ENCODE measurements at places on chromosomes 11 and 22.

DNA sequence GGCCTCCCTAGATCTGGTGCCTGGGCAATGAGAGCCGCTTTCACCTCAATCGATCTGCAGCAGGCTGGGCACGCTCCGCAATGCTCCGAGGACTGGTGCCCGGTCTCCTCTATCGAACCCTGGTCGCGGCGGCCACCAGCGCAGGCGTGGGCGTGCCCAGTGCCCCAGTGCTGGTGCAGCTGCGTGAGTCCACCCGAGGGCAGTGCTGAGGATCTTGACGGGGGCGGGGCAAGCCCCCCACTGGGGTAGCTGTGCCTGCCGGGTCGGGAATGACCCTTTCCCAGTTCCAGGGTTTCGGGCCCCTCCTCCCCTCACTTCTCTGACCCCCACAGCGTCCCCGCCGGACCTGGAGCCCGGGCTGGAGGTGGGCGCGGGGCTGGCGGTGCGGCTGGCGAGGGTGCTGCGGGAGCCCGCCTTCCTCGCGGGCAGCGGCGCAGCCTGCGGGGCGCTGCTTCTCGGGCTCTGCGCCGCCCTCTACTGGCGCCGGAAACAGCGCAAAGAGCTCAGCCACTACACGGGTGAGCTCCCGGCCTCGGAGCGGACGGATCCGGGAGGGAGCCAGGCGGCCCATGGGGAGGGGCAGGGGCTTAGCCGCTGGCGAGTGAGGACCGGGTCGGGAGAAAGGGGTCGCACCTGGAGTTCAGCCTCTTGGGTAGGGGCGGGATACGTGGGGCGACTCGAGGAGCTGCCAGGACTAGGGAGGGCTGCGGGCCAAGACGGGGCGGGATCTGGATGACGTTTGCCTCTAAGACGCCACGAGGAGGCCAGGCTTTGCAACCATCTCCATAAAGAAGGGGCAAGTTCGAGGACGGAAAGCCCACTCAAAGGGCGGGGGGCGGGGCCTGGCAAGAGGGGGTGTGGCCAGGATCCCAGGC is 10.9 kb downstream of the ROBO3 start:
- H3K4me1 ChIP-seq, result peaks cover 7% of the 10 kb centered on the region
- H3K27ac ChIP-seq, result peak overlapping the region; percentile 79
- peaks cover 3% of the 10 kb centered on the region for H3K27me3 ChIP-seq
- peak; percentile 84 for DNase-seq
- no peaks in the 10 kb centered on the region for H3K36me3 ChIP-seq

- DNase-seq, result no peak
- H3K4me1 ChIP-seq, result no peaks in the 10 kb centered on the region
- no peak overlapping the region for H3K27ac ChIP-seq
- no peaks in the 10 kb centered on the region for H3K27me3 ChIP-seq
- no peak overlapping the region for H3K4me3 ChIP-seq
Observed at GRCh38 chr11:12755510-12756453, 81.6 kb downstream of the TEAD1 start.

GRCh38 chr11:109735128-109735527 is 313.1 kb downstream of the C11orf87 start:
- no peak overlapping the region for H3K4me3 ChIP-seq
- H3K4me1 ChIP-seq, result no peaks in the 10 kb centered on the region
- H3K27me3 ChIP-seq, result no peaks in the 10 kb centered on the region
- no peaks in the 10 kb centered on the region for H3K36me3 ChIP-seq

DNA sequence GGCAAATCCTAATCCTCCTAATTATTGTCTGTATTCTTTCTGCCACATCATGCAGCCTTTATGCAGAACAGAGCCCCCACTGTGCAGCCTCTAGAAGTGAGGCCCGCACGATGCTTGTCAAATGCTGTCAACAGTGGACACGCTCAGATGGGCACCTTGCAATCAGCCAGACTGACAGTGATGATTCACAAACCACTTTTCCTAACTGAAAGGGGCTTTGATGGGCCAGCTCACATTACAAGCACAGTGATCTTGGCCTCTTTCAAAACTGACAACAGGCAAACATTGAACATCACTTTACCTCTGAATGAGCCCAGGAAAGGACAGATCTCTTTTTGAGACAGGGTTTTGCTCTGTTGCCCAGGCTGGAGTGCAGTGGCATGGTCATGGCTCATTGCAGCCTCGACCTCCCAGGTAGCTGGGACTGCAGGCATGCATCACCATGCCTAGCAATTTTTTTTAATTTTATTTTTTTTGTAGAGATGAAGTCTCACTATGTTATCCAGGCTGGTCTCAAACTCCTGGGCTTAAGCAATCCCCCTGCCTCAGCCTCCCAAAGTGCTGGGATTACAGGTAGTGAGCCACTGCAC is 18.0 kb upstream of the E2F8 start:
- H3K4me1 ChIP-seq, result no peaks in the 10 kb centered on the region
- H3K4me3 ChIP-seq, result no peak overlapping the region
- no peak for DNase-seq
- no peaks in the 10 kb centered on the region for H3K36me3 ChIP-seq
- no peaks in the 10 kb centered on the region for H3K27me3 ChIP-seq

- no peaks in the 10 kb centered on the region for H3K4me1 ChIP-seq
- H3K36me3 ChIP-seq, result no peaks in the 10 kb centered on the region
- H3K4me3 ChIP-seq, result no peak overlapping the region
- H3K27ac ChIP-seq, result no peak overlapping the region
- H3K27me3 ChIP-seq, result no peaks in the 10 kb centered on the region
- DNase-seq, result no peak
Observed at GRCh38 chr11:70470127-70470526, 71.8 kb downstream of the CTTN start.

- no peaks in the 10 kb centered on the region for H3K4me1 ChIP-seq
- no peak for DNase-seq
- H3K27me3 ChIP-seq, result no peaks in the 10 kb centered on the region
- no peaks in the 10 kb centered on the region for H3K36me3 ChIP-seq
- no peak overlapping the region for H3K4me3 ChIP-seq
Observed at GRCh38 chr11:40338739-40339138, 1120.7 kb downstream of the LRRC4C start.

GRCh38 chr11:67056267-67057204 is at the start of gene RHOD:
TSS of gene RHOD (plus strand) at chr11:67056847. CDS start at chr11:67056903, 56 bp downstream.
- peak within 1 kb of the TSS; percentile 37 for H3K4me3 ChIP-seq
- H3K36me3 ChIP-seq, result no peaks in the 10 kb centered on the region
- peak; percentile 32 for DNase-seq
- H3K27ac ChIP-seq, result no peak within 1 kb of the TSS
- peaks cover 6% of the 10 kb centered on the region for H3K4me1 ChIP-seq
- H3K27me3 ChIP-seq, result no peaks in the 10 kb centered on the region

DNA sequence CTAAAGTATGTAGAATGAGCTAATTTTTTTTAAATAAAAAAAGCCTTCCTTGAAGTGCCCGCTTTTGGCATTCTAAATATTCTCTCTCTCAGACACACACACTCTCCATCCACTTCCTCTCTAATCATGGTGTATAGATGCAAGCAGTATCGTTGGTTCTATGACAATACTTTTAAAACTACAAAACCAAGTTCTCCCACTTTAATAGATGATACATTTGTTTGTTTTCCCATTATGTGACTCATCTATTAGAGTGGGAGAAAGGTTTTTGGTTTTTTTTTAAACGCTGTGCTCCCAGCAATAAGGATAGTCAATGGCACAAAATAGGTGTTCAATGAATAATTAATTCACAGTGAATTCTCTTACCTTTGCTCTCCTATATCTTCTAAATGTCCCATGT is 44.6 kb downstream of the FZD4 start:
- no peaks in the 10 kb centered on the region for H3K4me1 ChIP-seq
- no peaks in the 10 kb centered on the region for H3K27me3 ChIP-seq
- no peak for DNase-seq

DNA sequence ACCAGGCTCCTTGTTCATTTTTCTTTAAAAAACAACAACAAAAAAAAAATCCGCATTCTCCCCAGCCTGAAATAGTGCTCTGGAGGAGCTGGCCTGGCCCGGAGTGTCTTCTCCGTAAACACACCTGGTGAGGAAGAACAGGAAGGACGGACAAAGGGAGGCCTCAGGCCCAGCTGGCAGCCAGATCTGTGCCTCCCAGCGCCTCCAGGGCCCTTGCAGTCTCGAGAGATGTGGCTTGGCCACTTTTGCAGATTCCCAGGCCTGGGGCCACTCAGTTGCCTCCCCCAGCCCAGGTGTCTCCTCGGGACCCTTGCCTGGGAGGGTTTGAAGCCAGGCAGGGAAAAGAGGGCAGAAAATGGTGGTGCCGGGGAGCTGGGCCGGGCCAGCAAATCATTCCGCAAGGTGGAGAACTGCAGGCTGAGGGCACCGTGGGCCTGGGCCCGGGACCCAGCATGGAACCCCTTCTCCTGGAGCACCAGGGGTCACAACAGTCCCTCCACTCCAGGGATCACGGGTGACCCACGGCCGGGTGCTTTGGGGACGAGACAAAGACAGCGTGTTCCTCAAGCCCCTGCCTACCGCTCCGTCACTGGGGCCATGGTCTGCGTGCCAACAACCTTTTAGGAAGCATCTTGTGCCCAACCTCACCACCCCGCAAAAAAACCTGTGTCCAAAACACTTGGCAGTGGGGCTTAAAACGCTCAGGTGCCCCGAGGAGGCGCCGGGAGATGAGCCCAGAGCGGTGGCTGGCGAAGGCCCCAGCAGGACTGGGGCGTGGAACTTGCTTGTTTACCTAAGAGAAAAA is 67.1 kb upstream of the WNT7B start:
- peaks cover 17% of the 10 kb centered on the region for H3K4me1 ChIP-seq
- peak overlapping the region; percentile 67 for H3K4me3 ChIP-seq
- H3K27ac ChIP-seq, result peak overlapping the region; percentile 76
- H3K27me3 ChIP-seq, result no peaks in the 10 kb centered on the region
- no peak for DNase-seq
- no peaks in the 10 kb centered on the region for H3K36me3 ChIP-seq

GRCh38 chr11:46099963-46100316 is 21.3 kb downstream of the PHF21A start:
- H3K27me3 ChIP-seq, result no peaks in the 10 kb centered on the region
- H3K27ac ChIP-seq, result peak overlapping the region; percentile 61
- H3K4me3 ChIP-seq, result peak overlapping the region; percentile 39
- H3K36me3 ChIP-seq, result no peaks in the 10 kb centered on the region
- DNase-seq, result no peak
- H3K4me1 ChIP-seq, result peaks cover 4% of the 10 kb centered on the region

DNA sequence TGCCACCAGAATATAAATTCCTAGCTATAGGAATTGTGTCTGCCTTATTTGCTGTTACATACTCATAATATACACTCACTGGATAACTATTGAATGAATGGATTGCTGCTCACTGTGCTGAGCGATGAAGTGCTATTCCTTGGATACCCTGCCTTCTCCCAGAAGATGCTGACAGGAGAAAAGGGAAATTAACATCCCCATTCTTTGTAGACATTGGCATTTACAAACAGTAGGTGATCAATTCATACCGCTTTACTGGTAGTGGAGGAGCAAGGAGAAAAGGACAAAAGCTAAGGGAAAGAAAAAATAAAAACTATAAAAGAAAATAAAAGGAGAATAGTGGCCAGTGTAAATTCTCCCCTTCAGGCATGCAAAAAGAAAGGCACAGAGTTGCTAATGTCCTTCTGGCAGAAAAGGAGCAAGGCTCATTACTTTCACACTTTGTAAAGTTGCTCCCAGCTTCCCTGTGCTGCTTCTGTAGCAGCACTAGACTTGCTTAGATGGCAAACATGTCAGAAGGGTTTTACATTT is 183.0 kb downstream of the LUZP2 start:
- no peaks in the 10 kb centered on the region for H3K36me3 ChIP-seq
- no peaks in the 10 kb centered on the region for H3K27me3 ChIP-seq
- H3K4me3 ChIP-seq, result no peak overlapping the region
- H3K27ac ChIP-seq, result no peak overlapping the region
- no peak for DNase-seq
- H3K4me1 ChIP-seq, result no peaks in the 10 kb centered on the region

GRCh38 chr11:123056835-123057491 is 5.0 kb downstream of the HSPA8 start:
- H3K36me3 ChIP-seq, result peaks cover 50% of the 10 kb centered on the region
- H3K27me3 ChIP-seq, result no peaks in the 10 kb centered on the region
- peak overlapping the region; percentile 59 for H3K27ac ChIP-seq
- H3K4me3 ChIP-seq, result peak overlapping the region; percentile 3
- no peak for DNase-seq
- peaks cover 51% of the 10 kb centered on the region for H3K4me1 ChIP-seq

GRCh38 chr22:27558658-27559371 is 242.7 kb downstream of the MN1 start:
- no peak overlapping the region for H3K27ac ChIP-seq
- no peaks in the 10 kb centered on the region for H3K36me3 ChIP-seq
- H3K4me3 ChIP-seq, result no peak overlapping the region
- no peak for DNase-seq

DNA sequence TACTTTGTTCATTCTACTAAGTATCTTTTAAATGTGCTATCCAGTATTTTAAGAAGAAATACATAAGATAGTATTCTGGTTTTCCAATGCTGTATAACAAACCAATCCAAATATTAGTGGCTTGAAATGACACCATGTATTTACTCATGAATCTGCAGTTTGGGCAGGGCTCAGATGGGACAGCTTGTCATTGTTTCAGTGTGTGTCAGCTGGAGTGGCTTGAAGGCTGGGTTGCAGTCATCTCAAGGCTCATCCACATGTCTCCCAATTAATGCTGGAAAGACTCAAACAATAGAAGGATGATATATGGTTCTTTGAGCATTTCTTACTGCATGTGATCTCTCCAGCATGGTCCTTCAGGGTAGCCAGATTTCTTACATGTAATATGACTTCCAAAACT is 146.2 kb downstream of the ARHGAP42 start:
- H3K4me1 ChIP-seq, result no peaks in the 10 kb centered on the region
- H3K36me3 ChIP-seq, result no peaks in the 10 kb centered on the region
- no peaks in the 10 kb centered on the region for H3K27me3 ChIP-seq
- no peak for DNase-seq

DNA sequence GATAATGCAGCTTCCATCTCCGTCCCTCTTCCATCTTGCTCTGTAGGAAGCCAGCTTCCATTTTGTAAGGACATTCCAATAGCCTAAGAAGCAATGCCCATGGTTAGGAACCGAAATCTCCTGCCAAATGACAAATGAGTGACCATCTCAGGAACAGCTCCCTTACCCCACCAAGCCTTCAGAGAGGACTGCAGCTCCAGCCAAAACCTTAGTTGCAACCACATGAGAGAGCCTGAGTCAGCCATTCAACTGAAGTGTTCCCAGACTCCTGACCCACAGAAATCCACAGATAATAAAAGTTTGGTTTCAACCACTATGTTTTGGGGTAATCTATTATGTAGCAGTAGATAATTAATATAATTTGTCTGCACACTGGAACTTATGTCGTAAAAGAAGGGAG is 51.7 kb upstream of the LDLRAD3 start:
- H3K27me3 ChIP-seq, result no peaks in the 10 kb centered on the region
- no peak for DNase-seq
- H3K36me3 ChIP-seq, result no peaks in the 10 kb centered on the region
- no peak overlapping the region for H3K4me3 ChIP-seq
- no peak overlapping the region for H3K27ac ChIP-seq

DNA sequence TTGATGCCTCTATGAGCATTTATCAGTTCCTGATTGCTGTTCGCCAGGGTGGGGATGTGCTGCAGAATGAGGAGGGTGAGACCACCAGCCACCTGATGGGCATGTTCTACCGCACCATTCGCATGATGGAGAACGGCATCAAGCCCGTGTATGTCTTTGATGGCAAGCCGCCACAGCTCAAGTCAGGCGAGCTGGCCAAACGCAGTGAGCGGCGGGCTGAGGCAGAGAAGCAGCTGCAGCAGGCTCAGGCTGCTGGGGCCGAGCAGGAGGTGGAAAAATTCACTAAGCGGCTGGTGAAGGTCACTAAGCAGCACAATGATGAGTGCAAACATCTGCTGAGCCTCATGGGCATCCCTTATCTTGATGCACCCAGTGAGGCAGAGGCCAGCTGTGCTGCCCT is 2.7 kb downstream of the FEN1 start:
- no peak overlapping the region for H3K27ac ChIP-seq
- DNase-seq, result no peak
- no peaks in the 10 kb centered on the region for H3K27me3 ChIP-seq
- peaks cover 8% of the 10 kb centered on the region for H3K36me3 ChIP-seq
- no peak overlapping the region for H3K4me3 ChIP-seq

GRCh38 chr22:35226958-35227647 is 30.2 kb upstream of the HMGXB4 start:
- H3K27ac ChIP-seq, result no peak overlapping the region
- H3K4me1 ChIP-seq, result no peaks in the 10 kb centered on the region
- H3K27me3 ChIP-seq, result no peaks in the 10 kb centered on the region
- DNase-seq, result no peak

All from naive thymus-derived CD4-positive, alpha-beta T cell (primary cell).